Epithelial cell of prostate (primary cell): ENCODE measurements at places on chromosomes 1 and 21.
A peak's percentile ranks its signal among the peaks of the same experiment; 100 is the strongest.

GRCh38 chr1:66729119-66729518 is 23.1 kb upstream of the DYNLT5 start:
- peak; percentile 37 for DNase-seq

DNA sequence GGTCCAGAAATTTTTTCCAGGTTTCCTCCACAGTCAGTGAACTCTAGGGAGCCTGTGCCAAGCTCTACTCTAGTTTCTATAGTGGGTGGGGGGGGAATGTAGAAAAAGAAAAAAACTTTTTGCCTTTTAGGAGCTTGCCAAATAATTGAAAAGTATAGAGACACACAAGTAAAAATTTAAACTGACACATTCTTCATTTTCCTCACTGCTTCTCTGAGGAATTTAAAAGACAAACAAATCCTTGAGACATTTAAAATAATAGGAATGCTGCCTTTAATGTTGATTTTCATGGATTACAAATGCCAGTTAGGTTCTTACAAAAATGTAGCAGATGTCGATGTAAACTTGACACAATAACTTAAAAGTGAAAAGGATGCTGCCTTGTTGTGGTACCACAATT is 241.9 kb downstream of the DNM3 start:
- DNase-seq = no peak

DNA sequence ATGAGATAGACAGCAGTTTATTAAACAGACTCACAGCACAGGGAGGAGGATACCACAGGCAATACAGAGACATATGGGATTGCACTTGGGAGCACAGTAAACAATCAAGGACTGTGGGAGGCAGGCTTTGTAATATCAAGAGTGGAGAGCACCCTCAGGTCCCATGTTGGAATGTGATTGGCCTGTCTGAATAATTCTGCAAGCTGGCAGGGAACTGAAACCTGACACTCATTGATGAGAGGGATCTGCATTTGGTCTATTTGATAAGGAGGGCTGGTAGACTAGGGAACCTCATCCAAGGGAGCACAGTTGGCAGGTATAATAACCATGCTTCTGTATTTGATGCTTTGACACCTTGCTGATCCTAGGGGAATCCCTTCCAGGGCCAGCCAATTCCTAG is 69.9 kb upstream of the PRMT6 start:
- DNase-seq = no peak

GRCh38 chr1:81308191-81308590 is 492.5 kb upstream of the ADGRL2 start:
- DNase-seq = no peak

DNA sequence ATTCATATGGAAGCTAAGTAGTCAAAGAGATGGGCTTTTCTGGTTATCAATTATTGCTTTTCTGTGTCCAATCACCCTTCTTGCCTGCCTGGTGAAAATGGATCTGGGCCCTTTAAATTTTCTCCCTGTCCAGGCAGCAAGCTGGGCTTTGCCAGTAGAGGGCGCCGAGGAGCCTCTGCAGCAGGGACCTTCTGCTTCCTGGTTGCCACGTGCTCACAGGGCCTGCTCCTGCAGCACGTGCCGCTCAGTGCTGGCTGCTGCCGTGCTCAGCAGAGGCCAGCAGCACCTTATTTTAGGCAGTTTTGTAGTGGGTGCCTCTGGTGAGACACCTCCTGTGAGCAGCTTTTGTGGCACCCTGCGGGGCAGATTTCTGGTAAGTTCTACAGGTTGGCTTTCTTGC is 4.0 kb downstream of the ACTL8 start:
- no peak for DNase-seq

GRCh38 chr1:13725714-13726175 is 25.8 kb downstream of the PRDM2 start:
- no peak for DNase-seq
